ENCODE measurements at places on chromosomes 5 and 9.

- DNase-seq = no peak
These were observed 287.8 kb upstream of the RASA1 start for GRCh38 chr5:86979811-86980411.

DNA sequence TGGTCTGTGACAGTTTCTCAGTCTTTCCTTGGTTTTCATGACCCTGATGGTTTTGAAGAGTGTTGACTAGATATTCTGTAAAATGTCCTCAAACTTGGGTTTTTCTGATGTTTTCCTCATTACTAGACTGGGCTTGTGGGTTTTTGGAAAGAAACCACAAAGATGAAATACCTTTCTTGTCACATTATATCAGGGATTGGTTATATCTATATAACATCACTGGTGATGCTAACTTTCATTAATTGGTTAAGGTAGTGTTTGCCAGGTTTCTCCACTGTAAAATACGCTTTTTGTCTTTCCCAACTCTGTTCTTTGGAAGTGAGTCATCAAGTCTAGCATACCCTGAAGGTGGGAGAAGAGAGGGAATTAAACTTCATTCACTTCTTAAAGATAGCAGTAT is 3.3 kb upstream of the IL31RA start:
- no peak for DNase-seq

DNA sequence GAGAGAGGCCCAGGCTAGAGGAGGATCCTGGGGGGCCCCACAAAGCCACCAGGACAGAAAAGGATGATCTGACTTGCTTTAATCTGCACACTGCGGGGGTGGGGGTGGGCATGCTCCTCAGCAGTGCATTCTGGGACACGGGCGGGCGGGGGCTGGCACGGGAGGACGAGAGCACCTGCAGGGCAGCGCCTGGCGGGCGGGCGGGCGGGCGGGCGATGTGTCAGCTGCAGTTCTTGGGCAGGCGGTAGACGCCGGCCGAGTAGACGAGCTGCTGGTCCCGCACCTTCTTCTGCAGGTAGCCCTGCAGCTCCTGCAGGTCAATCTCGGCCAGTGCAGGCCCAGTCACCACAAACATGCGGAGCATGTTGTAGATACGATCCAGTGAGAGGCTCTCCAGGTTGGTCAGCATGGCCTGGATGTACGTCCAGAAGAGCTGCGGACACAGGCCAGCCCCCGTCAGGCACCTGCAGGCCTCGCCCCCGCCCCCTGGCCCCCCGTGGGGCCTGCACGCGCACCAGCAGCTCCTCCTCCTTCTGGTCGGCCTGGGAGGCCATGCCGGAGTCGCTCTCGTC is 3.0 kb upstream of the TMEM210 start:
- DNase-seq = no peak

GRCh38 chr9:26399556-26399955 is 493.0 kb downstream of the CAAP1 start:
- DNase-seq = no peak

- DNase-seq = no peak
These were observed 148.1 kb downstream of the PDE4D start for GRCh38 chr5:59745415-59745863.

GRCh38 chr5:57033103-57033502 is 81.2 kb upstream of the MIER3 start:
- no peak for DNase-seq

- no peak for DNase-seq
These were observed 60.6 kb downstream of the SHB start for GRCh38 chr9:38008168-38009034.

All from CD4-positive, alpha-beta T cell (primary cell).